ENCODE measurements at places on chromosomes 5 and 9. TPM values are rescaled to one million over a fixed set of nuclear protein-coding genes. Genes with fewer than 3 reads are reported as not detected.

Gene EMB
- total RNA-seq: 59.5 TPM

Gene MYOT
- total RNA-seq: not detected

Gene CLIC3
- not detected for total RNA-seq

Gene GPR151
- not detected for total RNA-seq

Gene CXCL14
- not detected for total RNA-seq

Gene CDC25C
- 8.7 TPM for total RNA-seq

Gene FLT4
- total RNA-seq: 5.2 TPM

Gene ZNF189
- total RNA-seq: 7.7 TPM

Gene PCDHGC4
- total RNA-seq: not detected

Gene GARIN3
- 0.46 TPM for total RNA-seq

GRCh38 chr5:133610489-133611356 is 1.6 kb downstream of the FSTL4 start:
- H3K4me1 ChIP-seq: peaks cover 6% of the 10 kb centered on the region
- H3K27ac ChIP-seq: no peak overlapping the region
- peak; percentile 55 for DNase-seq
- peak overlapping the region; percentile 59 for H3K4me3 ChIP-seq
- H3K36me3 ChIP-seq: no peaks in the 10 kb centered on the region

GRCh38 chr5:109701252-109701651 is 11.5 kb downstream of the MAN2A1 start:
- peaks cover 31% of the 10 kb centered on the region for H3K36me3 ChIP-seq
- H3K4me3 ChIP-seq: no peak overlapping the region
- no peak for DNase-seq
- H3K27me3 ChIP-seq: no peaks in the 10 kb centered on the region

- H3K36me3 ChIP-seq: no peaks in the 10 kb centered on the region
- H3K4me1 ChIP-seq: no peaks in the 10 kb centered on the region
- H3K27me3 ChIP-seq: no peaks in the 10 kb centered on the region
- no peak for DNase-seq
- H3K27ac ChIP-seq: no peak overlapping the region
- no peak overlapping the region for H3K4me3 ChIP-seq
Observed at GRCh38 chr5:179266291-179267070, 78.8 kb downstream of the ADAMTS2 start.

DNA sequence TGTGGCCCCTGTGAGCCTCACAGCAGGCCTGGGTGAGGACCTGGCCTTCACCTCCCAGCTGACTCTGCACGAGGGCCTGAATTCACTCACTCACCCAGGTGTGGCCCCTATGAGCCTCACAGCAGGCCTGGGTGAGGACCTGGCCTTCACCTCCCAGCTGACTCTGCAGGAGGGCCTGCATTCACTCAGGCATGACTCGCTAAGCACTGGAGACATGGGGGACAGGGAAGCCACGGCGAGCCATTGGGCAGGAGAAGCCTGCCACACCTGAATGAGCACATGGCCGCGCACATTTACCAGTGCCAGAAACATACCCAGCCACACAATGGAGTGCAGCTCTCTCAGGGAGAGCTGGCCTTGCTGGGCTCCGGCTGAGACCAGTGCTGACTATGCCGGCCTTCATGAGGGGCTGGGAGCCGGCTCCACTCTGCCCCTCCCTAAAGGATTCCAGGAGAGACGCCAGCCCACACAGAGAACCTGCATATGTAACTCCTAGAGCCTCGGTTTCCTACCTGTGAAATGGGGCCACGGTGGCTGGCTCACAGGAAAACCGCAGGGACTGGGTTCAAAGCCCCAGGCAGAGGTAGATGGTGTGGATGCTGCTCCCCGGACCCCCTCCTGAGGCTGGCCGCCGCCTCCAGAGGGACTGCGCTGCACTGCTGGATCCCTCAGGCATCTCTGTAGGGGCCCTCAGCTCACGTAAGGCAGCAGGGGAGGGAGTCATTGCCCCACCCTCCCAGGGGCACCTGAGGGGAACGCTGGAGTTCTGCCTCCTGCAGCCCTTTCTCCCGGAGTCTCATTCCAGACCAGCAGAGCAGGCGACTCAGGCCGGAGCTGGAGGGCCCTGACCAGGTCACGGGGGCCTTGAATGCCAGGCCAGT is 7.2 kb downstream of the ADAMTS2 start:
- no peak overlapping the region for H3K4me3 ChIP-seq
- peaks cover 21% of the 10 kb centered on the region for H3K27me3 ChIP-seq
- DNase-seq: no peak

GRCh38 chr5:151036556-151036955 is 16.2 kb downstream of the GPX3 start:
- H3K36me3 ChIP-seq: peaks cover 25% of the 10 kb centered on the region
- H3K4me1 ChIP-seq: no peaks in the 10 kb centered on the region
- H3K4me3 ChIP-seq: no peak overlapping the region
- no peak for DNase-seq

GRCh38 chr9:131633491-131634031 is 88.2 kb downstream of the PRRT1B start:
- H3K4me3 ChIP-seq: no peak overlapping the region
- no peak overlapping the region for H3K27ac ChIP-seq
- no peak for DNase-seq
- H3K4me1 ChIP-seq: peaks cover 30% of the 10 kb centered on the region

- H3K27ac ChIP-seq: peak overlapping the region; percentile 98
- peaks cover 67% of the 10 kb centered on the region for H3K36me3 ChIP-seq
- H3K27me3 ChIP-seq: peaks cover 10% of the 10 kb centered on the region
- DNase-seq: peak; percentile 83
- peak overlapping the region; percentile 82 for H3K4me3 ChIP-seq
Observed at GRCh38 chr9:89483592-89484474, 14.1 kb downstream of the SEMA4D start.

DNA sequence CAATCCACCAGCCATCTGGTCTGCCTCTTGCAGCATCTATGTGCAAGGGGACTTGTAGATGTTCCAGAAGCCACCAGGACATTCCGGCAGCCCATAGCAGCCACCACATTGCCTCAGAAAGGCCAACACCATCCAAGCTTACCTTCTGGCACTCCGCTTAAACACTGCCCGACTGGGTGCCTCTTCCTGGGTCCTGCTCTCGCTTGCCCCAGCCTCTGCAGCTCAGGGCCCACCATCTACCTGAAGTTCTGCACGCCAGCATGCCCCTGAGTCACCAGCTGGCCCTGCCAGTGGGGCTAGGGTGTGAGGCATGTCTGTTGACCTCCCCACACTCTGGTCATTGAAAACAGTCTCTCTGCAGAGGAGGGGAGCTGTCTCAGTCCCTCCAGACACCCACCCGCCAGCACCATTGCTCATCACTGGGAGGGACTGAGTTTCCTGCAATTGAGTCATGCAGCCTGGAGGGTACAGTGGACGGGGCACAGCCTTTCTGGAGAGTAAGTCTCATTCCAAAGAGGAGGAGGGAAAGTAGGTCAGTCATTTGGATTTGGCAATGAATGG is 16.9 kb upstream of the COL5A1 start:
- no peak overlapping the region for H3K4me3 ChIP-seq
- H3K4me1 ChIP-seq: no peaks in the 10 kb centered on the region
- H3K27ac ChIP-seq: no peak overlapping the region
- peaks cover 3% of the 10 kb centered on the region for H3K27me3 ChIP-seq
- no peaks in the 10 kb centered on the region for H3K36me3 ChIP-seq
- DNase-seq: no peak

DNA sequence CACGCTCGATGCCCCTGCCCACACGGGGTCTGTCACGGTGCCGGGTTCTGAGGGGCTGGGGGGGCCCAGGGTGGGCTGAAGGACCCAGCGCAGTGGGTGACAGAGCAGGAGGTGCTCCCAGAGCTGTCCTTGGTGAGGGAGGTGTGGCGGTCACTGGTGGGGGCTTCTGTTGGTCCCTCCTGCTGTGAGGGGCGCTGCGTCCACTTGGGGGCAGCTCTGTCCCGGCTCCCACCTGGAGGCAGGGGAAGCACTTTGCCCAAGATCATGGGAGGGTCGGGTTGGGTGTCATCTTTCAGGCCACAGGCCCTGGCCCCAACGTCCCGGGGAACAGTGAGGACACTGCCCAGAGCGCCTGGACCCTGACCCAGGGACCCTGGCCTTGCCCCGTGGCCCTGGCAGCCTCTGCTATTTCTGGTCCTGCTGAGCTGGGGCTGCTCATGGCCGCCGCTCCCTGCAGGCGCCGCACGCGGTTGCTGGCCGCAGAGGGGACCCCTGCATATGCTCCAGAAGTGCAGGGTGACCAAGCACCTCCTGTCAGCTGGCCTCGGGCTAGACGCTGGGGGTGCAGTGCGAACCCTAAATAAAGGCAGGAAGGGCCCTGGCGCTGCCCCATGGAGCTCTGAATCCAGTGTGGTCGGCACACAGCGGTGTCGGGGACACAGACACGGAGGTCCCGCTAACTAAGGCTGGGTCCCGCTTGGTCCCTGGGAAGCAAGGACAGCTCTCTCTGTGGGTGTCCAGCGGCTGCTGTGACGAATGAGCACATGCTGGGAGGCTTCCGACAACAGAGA is 11.6 kb upstream of the RNU6ATAC start:
- no peak overlapping the region for H3K27ac ChIP-seq
- H3K36me3 ChIP-seq: no peaks in the 10 kb centered on the region
- peaks cover 5% of the 10 kb centered on the region for H3K4me1 ChIP-seq
- DNase-seq: no peak

DNA sequence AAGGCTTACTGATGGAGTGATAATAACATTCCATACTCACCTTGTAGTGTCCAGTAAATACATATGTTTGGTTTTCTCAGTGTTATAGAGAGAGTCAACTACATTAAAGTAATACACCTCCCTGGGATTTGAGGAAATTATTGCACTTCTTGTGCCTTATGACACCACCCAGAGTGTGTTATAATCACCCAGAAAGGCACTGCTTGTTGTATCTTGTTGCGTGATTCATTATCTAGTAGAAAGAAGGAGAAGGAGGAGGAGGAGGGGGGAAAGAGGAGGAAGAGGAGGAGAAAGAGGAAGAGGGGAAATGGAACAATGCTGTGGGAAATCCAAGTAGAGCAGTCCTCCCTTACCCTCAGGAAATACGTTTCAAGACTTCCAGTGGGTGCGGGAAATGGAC is 661.8 kb upstream of the WWC1 start:
- no peaks in the 10 kb centered on the region for H3K36me3 ChIP-seq
- no peak overlapping the region for H3K4me3 ChIP-seq
- H3K27ac ChIP-seq: no peak overlapping the region
- no peak for DNase-seq
- no peaks in the 10 kb centered on the region for H3K4me1 ChIP-seq
- H3K27me3 ChIP-seq: no peaks in the 10 kb centered on the region

DNA sequence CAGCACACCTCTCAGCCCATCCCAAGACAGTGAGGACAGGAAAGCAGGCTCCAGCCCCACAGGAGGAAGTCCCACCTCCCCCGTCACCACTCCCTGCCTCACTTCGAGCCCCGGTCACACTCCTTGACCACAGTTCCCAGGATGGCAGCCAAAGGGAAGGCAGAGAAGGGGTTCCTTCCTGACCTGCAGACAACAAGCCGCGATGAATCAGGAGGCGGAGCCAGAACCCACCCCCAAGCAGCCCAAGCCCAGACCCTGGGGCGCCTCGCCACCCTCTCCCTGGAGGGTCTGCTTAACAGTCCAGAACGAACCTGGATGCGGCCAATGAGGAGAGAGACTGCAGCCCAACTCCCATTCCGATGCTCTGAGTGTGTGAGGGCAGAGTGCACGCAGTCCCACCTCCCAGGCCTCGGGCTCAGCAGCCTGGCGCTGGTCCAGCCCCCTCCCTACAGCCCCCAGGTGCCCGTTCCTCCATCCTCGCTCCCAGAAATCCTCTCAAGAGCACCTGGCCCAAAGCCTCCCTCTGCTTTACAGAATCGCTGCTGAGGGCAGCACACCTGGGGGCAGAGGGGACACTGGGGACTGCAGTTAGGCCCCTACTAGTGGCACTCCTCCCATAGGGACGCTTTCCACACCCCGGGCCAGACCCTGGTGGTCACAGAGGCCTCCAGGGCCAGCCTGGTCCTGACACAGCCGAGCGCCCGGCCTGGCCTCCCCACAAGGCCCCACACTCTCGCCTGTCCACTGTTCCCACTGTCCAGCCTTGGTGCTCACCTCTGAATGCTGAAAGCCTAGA is 69.6 kb upstream of the LRRTM2 start:
- peaks cover 17% of the 10 kb centered on the region for H3K36me3 ChIP-seq
- H3K4me1 ChIP-seq: peaks cover 7% of the 10 kb centered on the region
- no peak overlapping the region for H3K27ac ChIP-seq
- H3K27me3 ChIP-seq: no peaks in the 10 kb centered on the region
- H3K4me3 ChIP-seq: no peak overlapping the region

GRCh38 chr5:2751592-2752021 is at the start of gene IRX2:
TSS of gene IRX2 (minus strand) at chr5:2751677. CDS start at chr5:2751413, 264 bp downstream.
- peaks cover 69% of the 10 kb centered on the region for H3K27me3 ChIP-seq
- peaks cover 19% of the 10 kb centered on the region for H3K4me1 ChIP-seq
- DNase-seq: no peak
- no peak within 1 kb of the TSS for H3K4me3 ChIP-seq
- peak within 1 kb of the TSS; percentile 52 for H3K27ac ChIP-seq
- peaks cover 8% of the 10 kb centered on the region for H3K36me3 ChIP-seq

DNA sequence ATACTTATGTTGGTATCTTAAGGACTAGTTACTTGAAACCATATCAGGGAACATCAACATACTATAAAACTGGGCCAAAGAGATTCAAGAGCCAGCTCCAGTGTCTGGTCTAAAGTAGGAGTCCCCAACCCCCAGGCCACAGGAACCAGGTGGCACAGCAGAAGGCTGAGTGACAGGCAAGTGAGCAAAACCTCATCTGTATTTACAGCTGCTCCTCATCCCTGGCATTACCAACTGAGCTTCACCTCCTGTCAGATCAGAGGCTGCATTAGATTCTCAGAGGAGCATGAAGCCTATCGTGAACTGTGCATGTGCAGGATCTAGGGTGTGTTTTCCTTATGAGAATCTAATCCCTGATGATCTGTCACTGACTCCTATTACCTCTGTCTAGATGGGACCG is 581.6 kb upstream of the CDH9 start:
- H3K4me1 ChIP-seq: no peaks in the 10 kb centered on the region
- no peak overlapping the region for H3K27ac ChIP-seq
- no peak overlapping the region for H3K4me3 ChIP-seq
- no peaks in the 10 kb centered on the region for H3K36me3 ChIP-seq
- no peaks in the 10 kb centered on the region for H3K27me3 ChIP-seq

- no peak for DNase-seq
- no peaks in the 10 kb centered on the region for H3K36me3 ChIP-seq
- no peaks in the 10 kb centered on the region for H3K27me3 ChIP-seq
Observed at GRCh38 chr5:129173771-129174170, 79.2 kb downstream of the ISOC1 start.

DNA sequence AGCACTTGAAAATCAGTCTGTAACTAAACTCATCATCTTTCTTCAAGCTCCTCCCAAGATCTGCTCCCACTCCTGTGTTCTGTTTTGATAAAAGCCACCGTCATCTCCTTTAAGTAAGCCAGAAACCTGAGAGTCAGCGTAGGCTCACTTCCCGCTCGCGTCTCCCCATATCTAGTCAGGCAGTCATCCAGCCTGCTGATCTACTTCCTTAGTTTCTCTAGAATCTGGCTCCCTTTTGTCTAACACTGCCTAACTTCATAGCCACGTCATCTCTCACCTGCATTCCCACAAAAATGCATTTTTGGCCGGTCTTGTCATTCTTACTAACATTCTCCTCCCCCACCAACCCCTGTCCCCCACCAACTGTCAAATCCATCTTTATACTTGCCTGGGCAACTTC is 3.0 kb upstream of the TJP2 start:
- no peak overlapping the region for H3K4me3 ChIP-seq
- no peak for DNase-seq
- H3K36me3 ChIP-seq: no peaks in the 10 kb centered on the region
- H3K27ac ChIP-seq: no peak overlapping the region

Data from activated naive CD8-positive, alpha-beta T cell treated with anti-CD3 and anti-CD28 coated beads for 36 hours (primary cell).